ENCODE measurements at places on chromosomes 4 and X.

DNA sequence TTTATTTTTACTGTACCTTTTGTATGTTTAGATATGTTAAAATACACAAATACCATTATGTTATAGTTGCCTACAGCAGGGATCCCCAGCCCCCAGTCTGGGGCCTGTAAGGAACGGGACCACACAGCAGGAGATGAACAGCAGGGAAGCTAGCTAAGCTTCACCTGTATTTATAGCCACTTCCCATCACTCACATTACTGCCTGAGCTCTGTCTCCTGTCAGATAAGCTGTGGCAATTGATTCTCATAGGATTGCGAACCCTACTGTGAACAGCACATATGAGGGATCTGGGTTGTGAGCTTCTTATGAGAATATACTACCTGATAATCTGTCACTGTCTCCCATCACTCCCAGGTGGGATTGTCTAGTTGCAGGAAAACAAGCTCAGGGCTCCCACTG, 73.9 kb downstream of the BMPR1B start:
- DNase-seq: no peak

DNA sequence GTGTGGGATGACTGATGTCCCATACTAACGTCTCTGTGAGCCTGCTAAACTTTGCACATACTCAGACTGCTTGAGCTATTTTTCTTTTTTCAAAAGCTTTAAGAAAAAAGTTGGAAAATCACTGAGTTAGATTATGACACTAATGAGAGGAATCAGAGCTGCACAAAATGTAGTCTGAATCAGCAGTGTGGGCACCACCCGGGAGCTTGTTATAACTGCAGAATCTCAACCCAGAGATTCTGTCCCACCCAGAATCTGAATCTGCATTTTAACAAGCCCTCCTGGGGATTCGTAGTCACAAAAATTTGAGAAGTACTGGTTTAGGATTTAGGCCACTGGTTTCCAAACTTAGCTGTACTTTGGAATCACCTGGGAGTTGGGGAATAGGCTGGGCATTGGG, 102.1 kb upstream of the MID1IP1 start:
- no peak for DNase-seq

GRCh38 chr4:3043282-3044020, 30.9 kb downstream of the HTT-AS start:
- no peak for DNase-seq

GRCh38 chr4:83709627-83710026, 173.7 kb downstream of the GPAT3 start:
- no peak for DNase-seq

GRCh38 chr4:76535603-76536372, 100.8 kb downstream of the SHROOM3 start:
- no peak for DNase-seq

DNA sequence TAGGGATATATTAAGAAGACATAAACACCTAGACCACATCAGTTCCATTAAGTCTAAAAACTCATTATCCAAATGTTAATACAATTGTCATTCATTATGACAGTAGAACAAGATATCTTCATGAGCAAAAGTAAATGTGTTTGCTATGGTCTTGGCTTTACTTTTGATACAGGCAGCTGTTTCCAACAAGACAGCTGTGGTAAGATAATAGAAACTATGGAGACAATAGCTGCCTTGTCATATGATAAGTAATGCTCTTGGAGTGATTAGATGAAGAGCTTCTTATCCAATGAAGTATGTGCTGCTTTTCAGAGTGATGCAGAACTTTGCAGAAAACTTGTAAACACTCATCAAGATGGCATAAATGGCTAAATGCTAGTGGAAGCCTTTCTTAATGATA, 1066.0 kb downstream of the FSTL5 start:
- DNase-seq: no peak

- no peak for DNase-seq
Observed at GRCh38 chrX:111270339-111270738, at the start of gene CAPN6. TSS of gene CAPN6 (minus strand) at chrX:111270483. CDS start at chrX:111263936, 6,547 bp downstream.

DNA sequence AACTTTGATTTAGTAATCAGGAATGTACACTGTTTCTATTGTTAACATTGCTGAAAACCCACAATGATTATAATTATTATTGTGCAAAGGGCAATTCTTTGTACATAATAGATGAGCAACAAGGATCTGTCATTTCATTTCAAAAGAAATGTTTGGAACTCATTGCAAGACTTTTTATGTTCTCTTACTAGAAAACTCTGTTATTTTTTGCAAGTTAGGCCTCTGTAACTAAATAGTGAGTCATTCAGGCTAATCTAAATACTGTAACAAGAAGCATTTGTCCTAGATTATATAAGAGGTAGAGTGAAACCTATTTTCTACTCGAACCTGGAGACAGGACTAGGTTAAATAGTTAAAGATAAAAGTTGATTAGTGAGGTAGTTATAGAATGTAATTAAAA, 93.2 kb upstream of the FAM47B start:
- no peak for DNase-seq

GRCh38 chrX:115344885-115345614, 55.5 kb downstream of the LUZP4 start:
- DNase-seq: peak; percentile 88

GRCh38 chr4:101651778-101652177, 138.8 kb upstream of the BANK1 start:
- no peak for DNase-seq

DNA sequence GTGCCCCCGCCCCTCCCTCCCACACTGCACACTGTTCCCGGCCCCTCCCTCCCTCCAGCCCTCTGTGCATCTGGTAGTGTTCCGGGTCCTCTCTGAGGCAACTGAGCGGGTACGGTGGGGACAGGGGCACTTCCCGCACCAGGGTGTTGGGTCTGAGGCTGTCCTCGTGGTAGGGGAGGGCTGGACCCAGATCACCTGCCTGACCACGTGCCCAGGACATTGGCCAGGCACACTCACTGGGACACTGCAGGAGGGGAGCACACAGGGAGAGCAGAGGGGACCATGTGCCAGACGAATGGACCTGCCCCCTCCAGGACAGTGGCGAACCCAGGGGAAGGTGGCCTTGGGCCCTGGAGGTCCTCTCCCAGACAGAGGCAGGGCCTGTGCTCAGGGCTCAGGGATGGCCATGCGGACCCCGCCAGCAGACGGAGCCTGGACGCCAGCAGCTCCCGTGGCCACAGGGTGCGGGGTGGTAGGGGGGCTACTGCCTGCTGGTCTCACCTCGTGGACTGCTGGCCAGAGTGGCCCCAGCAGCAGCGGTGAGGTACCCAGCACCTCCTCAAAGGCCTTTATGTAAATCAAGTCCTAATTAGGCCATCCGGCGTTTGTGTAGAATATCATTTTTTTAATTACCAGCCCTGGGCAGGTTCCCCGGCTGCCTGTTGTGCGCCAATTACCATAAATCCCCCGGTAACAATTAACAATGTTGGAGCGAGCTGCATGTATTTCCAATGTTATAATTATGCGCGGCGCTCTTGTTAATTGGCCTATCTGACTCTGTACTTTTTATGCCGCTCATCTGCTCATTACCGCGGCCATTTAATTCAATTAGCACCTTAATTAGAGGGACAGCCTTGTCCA, 106.9 kb downstream of the FAM53A start:
- no peak for DNase-seq

DNA sequence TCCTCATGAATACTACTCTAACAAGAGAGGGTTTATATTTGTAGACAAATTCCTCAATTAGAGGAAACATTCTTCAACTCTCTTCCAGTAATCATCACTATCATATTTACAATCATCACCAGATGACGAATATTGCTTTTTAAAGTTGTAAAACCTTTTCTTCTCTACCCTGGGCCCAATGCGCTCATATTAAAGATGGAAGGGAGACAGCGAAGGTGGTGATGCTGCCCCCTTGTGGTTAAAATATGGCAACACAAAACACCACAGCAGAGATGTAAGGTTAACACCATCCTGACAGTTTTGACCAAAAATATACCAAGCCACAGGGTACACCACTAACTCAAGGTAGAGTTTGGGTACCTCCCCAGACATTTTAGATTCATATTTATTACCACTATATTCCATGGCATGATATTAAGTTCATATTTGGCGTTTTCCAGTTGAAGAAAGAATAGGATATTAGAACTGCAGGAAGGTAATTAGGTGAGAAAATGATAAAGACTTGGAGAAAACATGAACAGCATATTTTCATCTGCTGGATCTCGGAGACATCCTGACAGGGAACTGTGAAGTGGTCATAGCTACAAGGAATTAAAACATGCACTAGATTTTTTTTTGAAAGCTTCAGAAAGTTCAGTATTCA, 72.8 kb downstream of the SLC9A7 start:
- no peak for DNase-seq

GRCh38 chrX:28188526-28188925, 207.3 kb upstream of the DCAF8L1 start:
- no peak for DNase-seq

GRCh38 chr4:16225863-16226815, at the start of gene TAPT1:
TSS of gene TAPT1 (minus strand) at chr4:16226471. CDS start at chr4:16226457, 14 bp downstream.
- peak; percentile 85 for DNase-seq

DNA sequence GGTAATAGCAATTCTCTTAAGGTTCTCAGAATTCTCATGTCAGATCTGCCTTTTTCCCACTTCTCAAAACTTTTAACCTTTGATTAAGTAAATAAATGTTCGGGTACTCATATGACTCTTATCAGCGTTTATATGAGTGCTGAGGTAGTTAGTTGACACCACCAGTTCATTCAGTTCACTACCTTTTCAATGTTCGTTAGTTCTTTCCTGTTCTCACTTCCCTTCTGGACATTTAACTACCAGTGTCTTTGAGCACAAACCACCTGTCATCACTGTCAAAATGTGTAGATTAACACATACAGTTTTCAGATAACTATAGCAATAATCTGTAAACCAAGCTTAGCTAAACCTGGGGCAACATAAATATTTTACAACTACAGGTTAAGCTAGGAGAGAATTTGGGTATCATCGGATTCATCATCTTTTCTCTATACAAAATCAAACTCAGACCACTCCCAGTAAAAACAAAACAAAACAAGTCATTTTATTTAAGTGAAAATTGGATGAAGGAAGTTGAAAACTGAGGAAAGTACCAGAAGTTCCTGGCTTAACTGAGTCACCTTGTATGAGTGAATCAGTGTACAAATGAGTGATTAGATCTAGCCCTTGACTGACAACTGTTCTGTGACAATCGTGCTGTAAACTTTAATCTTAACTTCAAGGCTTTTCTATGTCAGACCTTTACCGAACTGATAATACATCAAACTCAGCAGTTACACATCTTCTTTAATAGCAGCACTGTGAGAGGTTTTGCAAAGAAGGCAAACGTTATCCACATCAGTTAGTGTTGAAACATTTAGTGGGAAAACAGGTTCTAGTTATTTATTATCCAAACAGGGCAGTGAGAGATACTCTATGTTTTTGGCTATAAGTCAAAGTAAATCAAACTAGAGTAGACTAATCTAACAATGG, 41.9 kb downstream of the ARHGEF38 start:
- DNase-seq: no peak

- DNase-seq: no peak
Observed at GRCh38 chrX:18578546-18578945, 93.4 kb downstream of the RS1 start.

- DNase-seq: no peak
Observed at GRCh38 chr4:23660865-23661264, 229.0 kb downstream of the PPARGC1A start.

- DNase-seq: no peak
Observed at GRCh38 chr4:183961795-183962194, 56.7 kb downstream of the STOX2 start.

DNA sequence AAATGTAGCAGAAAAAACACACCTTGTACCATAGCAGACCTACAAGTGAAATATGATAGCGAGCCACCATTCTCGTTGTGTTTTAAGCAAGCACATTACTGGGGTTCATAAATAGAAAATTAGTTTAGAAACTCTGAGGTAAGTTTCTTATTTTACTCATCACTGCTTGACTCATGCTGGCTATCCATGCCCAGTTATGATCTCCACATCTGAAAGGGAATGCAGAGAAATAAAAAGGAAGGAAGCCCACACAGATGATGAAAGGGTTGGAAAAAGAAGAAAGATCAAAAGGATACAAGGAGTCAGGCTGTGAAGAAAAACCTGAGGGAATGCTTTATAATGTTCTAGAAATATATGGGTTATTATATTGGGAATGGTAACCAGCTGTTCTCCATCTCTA, 54.5 kb downstream of the CAMK2D start:
- DNase-seq: no peak

GRCh38 chr4:66071911-66072310, 401.6 kb upstream of the EPHA5 start:
- no peak for DNase-seq

- DNase-seq: no peak
Observed at GRCh38 chr4:10589799-10590198, 94.8 kb downstream of the CLNK start.

- no peak for DNase-seq
Observed at GRCh38 chr4:84814094-84814750, 152.3 kb downstream of the WDFY3 start.

DNA sequence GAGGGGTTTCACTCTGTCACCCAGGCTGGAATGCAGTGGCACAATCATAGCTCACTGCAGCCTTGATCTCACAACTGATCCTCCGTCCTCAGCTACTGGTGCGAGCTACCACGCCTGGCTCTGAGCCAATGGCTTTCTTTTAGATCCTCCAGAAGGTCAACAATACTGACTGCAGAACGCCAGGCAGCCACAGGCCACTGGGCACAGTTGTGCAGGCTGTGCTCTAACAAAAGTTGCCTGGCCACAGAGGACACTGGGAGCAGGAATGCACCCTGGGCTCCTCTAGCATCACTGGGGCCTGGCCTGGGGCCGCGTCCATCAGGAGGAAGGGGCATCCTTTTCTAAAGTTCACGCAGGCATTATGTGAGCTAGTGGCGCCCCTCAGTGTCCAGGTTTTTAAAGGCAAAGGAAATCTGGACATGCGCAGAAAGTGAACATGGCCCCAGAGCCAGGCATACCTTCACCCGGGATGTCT, 14.9 kb upstream of the PORCN start:
- no peak for DNase-seq

DNA sequence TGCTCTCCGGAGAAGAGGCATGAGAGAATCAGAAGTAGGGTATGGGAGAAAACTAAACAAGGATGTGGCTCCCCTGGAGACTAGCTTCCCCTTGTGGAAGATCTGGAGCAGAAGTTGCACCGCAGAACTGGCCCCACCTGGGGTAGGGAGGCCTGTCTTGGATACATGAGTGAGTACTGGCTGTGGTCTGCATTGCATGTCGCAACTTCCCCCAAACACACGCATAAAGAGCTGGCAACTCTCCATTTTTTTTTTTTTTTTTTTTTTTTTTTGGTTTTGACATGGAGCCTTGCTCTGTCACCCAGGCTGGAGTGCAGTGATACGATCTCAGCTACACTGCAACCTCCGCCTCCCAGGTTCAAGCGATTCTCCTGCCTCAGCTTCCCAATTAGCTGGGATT, 119.9 kb downstream of the EGF start:
- no peak for DNase-seq

- DNase-seq: no peak
Observed at GRCh38 chrX:16156692-16157331, 10.5 kb upstream of the MAGEB17 start.

DNA sequence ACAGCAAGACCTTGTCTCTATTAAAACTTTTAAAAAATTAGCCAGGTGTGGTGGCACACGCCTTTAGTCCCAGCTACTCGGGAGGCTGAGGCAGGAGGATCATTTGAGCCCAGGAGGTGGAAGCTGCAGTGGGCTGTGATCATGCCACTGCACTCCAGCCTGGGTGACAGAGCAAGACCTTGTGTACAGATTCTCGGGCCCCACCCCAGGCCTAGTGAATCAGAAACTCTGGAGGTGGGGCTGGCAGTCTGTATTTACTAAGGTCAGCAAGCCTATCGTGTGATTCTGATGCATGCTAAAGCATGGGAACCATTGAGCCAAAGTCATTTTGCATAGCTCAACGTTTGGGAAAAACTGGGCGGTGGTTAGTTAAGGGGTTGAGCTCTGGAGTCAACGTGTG, 3.5 kb downstream of the S100G start:
- no peak for DNase-seq

All from type B pancreatic cell (in vitro differentiated cells).